Amniotic stem cell (primary cell): ENCODE measurements at places on chromosomes 2 and 18.

DNA sequence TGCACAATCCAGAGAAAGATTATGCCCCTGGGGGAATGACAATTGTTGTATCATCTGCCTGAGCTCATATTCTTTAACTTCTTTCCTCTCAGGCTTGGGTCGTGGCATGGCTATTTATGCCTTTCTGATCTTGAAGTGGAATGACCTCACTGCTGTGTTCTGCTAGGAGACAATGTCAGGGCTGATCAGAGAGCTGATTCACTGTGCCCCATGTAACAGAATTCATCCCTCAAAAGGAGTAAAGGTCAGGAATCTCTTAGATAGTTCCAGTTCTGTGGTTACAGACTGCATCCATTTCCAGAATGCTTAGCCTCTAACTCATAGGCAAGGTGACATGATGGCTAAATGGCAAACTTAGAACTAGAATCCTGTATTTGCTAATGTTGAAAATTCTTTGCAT, 511.7 kb upstream of the CNTNAP5 start:
- no peak for DNase-seq

GRCh38 chr18:55633032-55633431, 45.0 kb upstream of the TCF4 start:
- no peak for DNase-seq

- no peak for DNase-seq
These were observed 14.3 kb downstream of the RBMS1 start for GRCh38 chr2:160479269-160479668.

DNA sequence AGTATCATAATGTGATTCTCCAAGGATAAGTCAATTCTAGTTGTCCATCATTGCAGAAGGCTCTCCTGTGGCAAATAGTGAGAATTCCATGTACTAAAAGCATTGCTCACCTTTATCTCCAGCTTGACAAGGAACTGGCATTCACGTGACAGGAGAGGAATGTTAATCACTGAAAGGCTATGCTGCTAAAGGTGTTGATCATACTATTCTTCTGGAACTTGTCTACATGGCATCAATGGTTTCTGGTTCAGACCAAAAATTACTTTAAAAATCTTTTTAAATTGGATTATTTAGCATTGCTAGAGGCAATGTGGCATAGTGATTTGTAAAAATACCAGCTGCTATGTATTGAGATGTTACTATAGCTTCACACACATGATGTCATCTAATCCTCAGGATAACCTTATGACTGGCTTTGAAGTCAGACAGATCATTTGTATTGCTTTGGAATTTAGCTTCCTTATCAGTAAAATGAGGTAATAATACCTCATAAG, 414.4 kb downstream of the MTX2 start:
- no peak for DNase-seq

- no peak for DNase-seq
These were observed 550 bp upstream of the SFXN5 start for GRCh38 chr2:73072129-73072395.

DNA sequence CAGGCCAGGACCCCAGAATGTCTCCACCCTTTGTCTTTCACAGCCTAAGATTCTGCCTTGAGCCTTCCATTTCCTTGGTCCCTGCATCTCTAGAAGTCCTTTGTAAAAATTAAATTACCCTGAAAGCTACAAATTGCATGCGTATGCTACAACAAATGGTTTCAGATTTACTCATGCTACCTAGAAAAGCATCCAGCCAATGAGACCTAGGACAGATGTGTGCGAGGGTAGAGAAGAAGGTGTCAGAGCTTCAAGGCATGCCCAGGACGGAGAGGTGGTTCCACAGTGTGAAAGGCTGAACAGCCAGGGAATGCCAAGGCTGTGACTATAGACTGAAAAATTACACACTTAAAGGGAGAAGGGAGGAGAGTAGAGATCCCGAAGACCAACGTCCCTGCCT, 40.2 kb downstream of the CCBE1 start:
- DNase-seq: no peak

DNA sequence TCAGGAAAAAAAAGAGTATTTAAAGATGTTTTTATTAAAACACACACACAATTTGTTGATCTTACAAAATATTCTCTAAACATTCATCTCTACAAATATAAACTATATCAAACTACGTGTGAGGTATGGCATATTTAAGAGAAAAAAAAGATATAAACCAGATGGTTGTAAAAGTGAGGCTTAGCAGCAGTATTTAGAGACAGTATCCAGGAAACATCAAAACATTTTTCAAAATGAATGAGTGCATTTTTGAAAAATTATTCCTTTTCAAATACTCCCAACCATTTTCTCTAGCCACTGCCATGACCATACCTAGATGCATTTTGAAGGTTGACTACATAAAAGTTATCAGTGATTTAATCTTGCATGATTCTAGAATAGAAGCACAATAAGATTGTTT, 38.2 kb upstream of the RAB27B start:
- DNase-seq: no peak

DNA sequence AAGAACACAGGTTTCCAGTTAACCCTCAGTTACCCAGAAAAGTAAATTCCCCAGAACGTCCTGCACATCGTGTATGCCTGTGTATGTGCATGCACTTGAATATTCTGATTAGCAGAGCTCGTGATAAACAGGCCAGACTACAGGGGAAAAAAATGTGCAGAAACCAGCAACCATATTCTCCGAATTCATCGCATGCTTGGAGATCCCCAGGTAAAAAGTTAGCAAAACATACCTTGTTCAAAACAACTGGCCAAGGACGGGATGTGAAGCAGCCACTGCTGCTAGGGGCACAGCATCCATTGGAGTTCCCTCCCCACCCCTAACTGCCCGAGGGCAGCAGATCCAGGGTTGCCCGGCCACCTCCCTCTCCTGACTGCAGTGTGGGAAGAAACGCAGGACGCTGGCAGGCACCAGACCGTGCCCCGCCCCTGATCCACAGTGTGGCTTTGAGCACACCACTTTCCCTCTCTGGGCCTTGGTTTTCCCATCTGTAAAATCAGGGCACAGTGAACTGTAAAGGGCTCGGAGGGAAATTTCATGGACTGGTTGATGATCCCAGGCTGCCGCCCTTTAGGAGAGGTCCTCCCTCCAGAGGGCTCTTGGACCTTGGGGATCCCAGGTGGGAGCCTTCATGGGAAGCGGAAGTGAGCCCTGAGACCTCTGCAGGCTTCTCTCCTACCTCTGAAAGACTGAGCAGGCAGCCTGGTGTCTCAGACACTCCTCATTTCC, 11.9 kb upstream of the ARID5A start:
- DNase-seq: no peak

GRCh38 chr2:154694881-154695280, 3.6 kb upstream of the KCNJ3 start:
- no peak for DNase-seq

DNA sequence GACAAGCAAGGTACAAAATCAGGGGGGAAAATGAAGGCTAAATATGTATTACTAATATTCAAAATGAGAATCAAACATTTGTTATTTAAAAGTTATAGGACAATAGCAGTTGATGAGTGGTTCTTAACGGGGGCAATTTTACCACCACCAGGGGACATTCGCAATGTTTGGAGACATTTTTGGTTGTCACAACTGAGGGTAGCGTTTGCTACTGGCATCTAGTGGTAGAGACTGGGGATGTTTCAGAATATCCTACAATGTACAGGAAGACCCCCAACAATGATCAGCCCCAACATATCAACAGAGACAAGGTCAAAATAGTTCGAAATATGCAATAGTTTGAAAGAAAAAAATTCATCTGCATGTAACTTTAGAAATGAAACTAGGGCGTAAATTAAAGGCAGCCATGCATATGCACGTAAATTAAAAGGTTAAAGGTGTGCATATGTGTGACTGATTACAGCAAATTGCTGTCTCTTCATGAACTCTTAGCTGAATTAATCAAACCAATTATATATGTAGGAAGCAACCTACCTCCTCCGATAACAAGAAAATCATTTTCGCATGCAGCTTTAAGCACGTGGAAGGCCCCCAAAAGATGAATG, 61.2 kb upstream of the CUL3 start:
- DNase-seq: no peak

DNA sequence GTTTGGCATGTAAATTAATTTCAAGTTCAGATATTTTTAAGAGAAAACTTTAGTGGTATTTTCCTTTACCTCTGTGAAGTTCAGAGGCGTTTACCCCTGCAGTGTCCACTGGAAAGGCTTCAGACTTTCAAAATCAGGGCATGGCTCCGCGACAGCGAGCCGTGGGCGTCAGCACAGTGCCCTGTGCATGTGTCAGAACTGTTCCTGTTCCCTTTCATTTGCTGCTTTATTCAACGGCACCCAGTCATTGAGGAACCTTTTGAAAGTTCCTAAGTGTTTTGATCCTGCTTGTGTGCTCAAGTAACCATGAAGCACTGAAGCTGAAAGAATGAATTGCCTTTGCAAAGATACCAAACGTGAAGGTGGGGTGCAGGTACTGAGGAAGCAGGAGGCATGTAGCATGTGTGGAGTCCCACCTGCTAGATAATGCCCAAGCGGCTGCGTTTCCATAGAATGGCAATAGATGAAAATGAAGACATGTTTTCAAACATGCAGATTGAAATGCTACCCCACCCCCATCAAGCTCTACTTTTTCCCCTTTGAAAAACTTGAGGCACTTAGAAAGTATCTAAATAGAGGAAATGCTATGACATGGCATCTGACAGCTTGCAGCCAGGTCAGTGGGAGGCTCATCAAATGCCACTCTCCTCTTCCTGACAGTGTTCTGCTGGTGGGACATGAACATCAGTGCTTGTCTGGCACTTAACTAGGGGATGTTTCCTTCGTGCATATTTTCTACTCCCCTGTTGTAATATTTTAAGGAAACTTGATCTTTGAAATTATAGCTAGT, 148.6 kb downstream of the ZNF236 start:
- DNase-seq: no peak

DNA sequence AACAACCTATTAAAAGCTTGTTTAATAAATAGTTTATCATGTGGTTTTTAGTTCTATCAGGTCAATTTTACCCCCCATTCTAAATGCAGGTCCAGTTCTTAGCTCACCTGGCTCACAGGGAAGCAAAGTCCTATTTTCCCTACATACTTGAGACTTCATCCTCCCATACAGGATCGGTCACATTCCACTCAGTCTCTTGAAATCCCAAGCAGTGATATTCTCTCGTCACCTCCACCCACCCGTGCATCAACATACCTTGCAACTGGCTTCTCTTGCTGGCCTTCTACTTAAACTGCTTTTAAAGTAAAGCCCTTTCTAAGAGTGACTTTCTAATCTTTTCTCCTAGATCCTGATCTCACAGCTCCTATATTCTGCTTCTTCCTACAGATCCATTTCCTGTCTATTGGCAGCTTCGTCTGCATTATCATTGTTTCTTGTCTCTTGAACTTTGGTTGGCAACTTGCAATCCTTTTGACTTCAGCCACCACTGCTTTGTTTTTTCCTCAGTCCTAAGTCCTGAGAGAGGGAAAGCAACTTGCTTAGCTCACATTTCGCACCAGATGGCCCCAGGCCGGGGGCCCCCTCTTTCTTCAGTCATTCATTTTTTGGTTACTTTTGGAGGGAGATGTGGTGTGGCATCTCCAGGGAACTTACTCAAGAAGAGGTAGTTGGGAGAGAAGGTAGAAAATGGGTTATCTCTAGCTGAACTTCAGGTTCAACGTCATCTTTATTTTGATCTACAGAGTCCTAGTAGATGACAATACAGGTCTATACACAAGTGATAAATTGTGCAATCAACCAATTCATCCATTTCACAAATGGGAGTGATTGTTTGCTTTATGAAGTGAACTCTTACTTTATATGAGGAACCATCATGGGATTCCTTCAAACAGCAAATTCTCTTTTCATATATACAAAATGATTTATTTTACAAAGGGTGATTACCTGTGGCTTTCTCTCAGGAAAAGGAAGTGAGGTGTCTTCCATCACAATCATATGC, 23.9 kb upstream of the NCOA1 start:
- DNase-seq: no peak

GRCh38 chr2:174083843-174084458, 118.8 kb upstream of the SP3 start:
- DNase-seq: no peak

DNA sequence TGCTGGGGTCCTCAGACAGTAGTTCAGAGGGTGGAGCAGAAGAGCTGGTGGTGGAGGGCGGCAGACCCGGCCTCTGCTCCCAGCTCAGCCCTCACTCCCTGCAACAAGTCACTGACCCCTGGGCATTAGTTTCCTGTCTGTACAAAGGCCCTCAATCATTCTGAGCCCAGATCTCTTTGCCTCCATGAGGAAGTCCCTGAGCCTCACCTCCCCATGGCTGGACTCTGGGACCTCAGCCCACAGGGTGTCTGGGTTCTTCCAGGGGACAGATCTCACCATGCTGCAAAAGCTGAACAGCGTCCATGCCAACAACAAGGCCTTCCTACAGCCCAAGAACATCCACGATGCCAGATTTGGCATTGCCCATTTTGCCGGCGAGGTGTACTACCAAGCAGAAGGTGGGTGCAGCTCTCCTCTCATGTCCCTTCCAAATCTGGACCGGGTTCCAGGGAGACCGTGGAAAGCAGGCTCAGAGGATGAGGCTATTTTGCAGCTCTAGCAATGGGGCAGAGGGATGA, 49.1 kb downstream of the MYO7B start:
- no peak for DNase-seq

- DNase-seq: no peak
These were observed 34.6 kb upstream of the C2orf15 start for GRCh38 chr2:99106913-99107312.

- no peak for DNase-seq
These were observed 18.4 kb downstream of the CYB5A start for GRCh38 chr18:74273394-74273793.

DNA sequence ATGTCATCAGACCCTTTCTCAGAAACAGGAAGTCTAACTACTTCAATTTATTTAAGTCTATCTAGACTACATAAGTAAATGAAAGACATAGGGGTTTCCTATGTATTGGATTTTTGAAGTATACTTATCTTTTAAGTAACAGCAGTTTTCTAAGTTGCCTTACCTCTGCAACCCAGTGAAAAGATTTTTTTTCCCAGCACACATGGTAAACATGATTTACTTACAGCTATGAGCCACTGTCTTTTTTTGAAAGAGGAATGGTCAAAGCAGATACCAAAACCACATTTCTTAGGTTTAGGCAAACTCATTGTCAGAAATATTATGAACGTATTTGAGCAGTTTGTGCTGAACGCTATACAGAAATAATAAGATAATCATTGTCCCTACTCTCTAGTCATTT, 78.7 kb upstream of the OTX1 start:
- DNase-seq: no peak

- no peak for DNase-seq
These were observed 1896.8 kb upstream of the CELF4 start for GRCh38 chr18:39462436-39462835.

DNA sequence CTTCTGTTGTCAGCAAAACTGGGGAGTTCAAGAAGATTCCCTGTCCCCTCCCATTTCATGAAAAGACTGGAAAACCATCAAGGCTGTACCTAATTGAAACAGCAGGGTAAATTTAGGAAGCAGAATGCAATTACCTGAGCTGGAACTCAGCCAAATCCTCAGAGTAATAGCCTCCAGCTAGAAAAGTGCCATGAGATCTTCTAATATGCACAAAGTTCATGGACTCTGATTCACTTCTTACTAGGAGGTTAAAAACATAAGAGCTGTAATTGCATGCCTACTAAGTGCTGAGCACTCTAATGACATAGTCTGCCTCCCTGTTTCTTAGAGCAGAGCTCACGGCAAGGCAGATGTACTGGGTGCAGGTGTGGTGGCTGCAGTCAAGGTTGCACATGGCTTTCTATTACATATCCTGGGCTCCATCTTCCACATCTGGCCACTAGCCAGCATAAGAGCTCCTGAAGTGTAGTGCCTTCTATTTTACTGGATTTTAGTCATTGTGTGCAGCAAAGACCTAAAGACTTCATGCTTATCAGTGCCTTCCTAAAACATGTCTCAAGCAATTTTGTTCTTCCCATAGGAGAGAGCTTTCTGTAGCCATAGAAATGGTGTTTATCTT, 341.7 kb downstream of the PTPRM start:
- no peak for DNase-seq

- DNase-seq: no peak
These were observed 115.7 kb downstream of the MYCN start for GRCh38 chr2:16055848-16056580.
